NCI-H2029 (cell line): ENCODE measurements at places on chromosomes 3 and 15.

- no peak for DNase-seq
Observed at GRCh38 chr3:133820129-133820528, 14.5 kb downstream of the SRPRB start.

- DNase-seq, result no peak
Observed at GRCh38 chr3:4897765-4898453, 81.3 kb upstream of the BHLHE40 start.

DNA sequence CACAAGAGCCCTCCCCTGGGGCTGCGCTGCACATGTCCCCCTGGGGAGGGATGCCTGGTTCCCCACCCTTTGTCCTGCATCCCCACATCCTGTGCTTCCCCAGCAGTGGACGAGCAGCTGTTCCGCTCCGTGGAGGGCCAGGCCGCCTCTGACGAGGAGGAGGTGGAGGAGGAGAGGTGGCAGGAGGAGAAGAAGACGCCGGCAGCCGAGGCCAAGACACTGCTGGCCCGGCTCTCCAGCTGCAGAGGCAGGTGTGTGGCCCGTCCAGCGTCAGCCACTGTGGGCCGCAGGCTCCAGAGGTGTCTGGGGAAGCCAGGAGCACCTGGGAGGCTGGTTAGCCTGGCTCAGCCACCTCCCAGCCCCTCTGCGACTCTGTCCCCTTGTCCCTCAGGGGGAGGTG, 27.9 kb upstream of the GP9 start:
- no peak for DNase-seq

GRCh38 chr3:51338632-51339031, 46.5 kb upstream of the MANF start:
- peak; percentile 52 for DNase-seq

GRCh38 chr3:50536471-50537180, 30.9 kb downstream of the C3orf18 start:
- DNase-seq, result no peak

- DNase-seq, result no peak
Observed at GRCh38 chr15:67918205-67918861, 78.5 kb upstream of the RNU6-1 start.

DNA sequence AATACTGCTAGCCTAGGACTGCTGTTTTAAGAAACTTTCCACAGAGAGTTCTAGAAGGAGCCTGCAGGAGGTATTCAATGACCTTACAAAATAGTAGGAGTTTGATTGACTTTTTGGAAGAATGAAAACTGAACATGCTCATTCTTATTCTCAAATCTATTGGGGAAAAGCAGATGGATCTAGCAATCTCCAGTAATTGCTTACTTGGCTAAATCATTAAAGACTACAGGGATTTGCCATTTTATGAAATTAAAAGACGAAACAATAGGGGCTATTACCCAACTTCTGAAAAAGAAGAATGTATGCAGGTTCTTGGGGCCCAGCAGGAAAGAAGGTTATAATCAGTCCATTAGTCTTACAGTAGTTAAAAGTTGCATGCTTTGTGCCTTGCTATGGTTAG, 29.9 kb upstream of the PEX5L start:
- no peak for DNase-seq

DNA sequence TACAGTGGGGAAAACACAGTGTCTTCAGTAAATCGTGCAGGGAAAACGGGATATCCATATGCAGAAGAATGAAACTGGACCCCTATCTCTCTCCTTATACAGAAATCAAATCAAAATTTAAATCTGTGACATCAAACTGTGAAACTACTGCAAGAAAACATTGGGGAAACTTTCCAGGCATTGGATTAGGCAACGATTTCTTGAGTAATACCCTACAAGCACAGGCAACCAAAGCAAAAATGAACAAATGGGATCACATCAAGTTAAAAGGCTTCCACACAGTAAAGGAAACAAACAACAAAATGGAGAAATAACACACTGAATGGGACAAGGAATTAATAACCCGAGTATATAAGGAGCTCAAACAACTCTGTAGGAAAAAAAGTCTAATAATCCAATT, 165.3 kb downstream of the PLCL2 start:
- no peak for DNase-seq

- no peak for DNase-seq
Observed at GRCh38 chr3:63654211-63654610, 1.7 kb downstream of the SNTN start.

DNA sequence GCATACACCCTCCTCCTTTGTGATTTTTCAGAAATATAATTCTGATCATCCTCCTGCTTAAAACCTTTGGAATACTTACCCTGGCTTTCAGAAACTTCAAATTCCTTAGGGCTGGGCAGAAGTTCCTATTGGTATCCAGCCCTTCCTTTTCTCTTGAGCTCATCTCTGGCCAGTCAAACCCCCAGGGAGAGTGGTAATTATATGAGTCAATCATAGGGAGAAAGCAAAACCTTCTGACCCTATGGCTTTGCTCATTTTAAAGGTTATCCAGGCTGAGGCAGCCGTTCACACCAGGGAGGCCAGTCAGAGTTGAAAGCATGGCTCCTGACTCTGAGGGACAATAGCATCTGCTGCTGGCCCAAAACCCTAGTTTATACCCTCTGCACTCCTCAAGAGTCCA, 23.9 kb upstream of the CTNNB1 start:
- no peak for DNase-seq

GRCh38 chr3:11908981-11909698, 62.5 kb upstream of the TAMM41 start:
- DNase-seq, result no peak

DNA sequence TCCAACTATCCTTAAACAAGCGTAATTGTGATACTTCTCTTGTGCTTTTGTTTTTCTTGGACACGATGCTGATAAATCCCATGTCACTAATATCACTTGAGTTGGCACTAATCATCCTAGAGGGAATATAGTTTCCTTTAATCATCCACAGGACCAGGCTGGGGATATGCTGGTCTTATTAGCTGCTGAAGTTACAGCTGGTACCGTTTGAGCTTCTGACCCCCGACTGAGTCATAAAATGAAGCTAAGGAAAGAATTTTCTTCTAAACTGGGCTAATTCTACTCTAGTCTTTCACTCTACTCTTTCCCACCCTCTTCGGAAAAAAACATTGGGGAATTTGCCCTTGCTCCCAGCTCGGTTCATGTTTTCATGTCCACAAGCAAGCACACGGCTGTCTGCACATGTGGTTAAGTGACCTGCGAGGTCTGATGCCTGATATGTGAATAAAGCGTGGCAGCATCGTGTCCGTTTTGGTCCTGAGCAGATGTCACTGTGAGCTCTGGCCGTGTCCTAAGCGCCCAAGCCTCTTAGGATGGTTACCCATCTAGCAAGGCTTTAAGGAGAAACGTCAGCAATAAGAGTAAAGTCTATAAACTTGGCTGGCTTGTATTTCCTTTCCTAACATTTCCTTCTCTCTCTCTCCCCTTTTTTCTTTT, 223.7 kb downstream of the ITPR1 start:
- no peak for DNase-seq

- DNase-seq, result no peak
Observed at GRCh38 chr3:113731694-113732093, 14.4 kb downstream of the NAA50 start.

- DNase-seq, result no peak
Observed at GRCh38 chr3:116374901-116375300, 70.4 kb downstream of the LSAMP start.

DNA sequence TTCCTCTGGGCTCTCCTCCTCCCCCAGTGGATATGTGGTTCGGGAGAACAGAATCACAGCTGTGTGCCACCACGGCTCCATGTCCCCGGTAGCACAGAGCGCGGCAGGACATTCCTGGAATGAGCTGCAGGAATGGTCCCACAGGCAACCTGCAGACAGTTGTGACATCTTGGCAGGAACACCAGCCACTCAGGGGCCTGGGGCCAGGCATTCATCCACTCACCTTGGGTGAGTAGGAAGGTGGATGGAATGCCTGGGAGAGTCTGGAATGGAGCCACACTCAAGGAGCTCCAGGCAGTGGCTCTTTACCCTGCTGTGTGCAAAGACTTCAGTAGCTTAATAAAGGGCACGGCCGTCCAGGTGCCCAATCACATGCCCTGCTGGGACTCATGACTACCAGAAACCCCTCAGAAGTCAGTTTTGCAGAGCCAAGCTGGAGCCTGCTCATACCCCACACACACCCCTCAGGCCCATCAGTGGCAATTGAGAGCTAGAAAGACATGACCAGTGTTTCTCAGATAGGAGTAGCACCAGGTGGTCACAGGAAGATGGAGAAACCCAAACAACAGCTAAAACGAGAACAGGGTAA, 117.3 kb upstream of the PRR20G start:
- DNase-seq, result no peak

- DNase-seq, result no peak
Observed at GRCh38 chr3:127566833-127567232, 23.7 kb downstream of the TPRA1 start.

- DNase-seq, result no peak
Observed at GRCh38 chr3:129021140-129021551, 20.0 kb downstream of the EFCC1 start.

GRCh38 chr3:55245351-55245750, 241.8 kb downstream of the WNT5A start:
- no peak for DNase-seq

DNA sequence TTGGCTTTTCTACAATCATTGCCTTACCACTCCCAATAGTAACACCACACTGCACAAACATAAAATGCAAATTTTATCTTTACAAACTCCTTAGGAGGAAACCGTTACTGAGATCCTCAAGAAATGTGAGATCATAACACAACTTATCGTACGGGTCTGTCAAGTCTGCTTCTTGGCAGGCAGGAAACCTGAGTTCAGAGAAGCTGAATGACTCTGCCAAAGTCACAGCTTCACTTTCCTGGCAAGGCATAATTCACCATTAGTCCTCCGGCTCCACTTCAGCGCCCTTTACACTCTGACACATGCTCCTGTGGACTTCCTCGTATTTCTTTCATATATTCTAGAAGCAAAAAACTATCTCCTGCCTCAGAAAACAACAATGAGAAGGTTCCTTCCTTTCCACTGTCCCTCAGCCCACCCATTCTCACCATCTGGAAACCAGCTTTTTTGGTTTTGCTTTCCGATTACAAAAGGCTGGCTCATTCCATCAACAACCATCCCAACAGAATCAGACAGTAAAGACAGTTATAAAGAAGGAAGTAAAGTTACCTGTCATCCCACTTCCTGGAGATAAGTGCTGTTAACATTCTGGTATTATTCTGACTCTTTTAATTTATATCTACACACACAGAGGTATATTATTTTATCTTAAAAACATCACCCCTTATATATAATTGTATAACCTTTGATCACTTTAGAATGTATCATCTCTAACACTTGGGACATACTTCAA, 223.4 kb downstream of the STT3B start:
- no peak for DNase-seq

DNA sequence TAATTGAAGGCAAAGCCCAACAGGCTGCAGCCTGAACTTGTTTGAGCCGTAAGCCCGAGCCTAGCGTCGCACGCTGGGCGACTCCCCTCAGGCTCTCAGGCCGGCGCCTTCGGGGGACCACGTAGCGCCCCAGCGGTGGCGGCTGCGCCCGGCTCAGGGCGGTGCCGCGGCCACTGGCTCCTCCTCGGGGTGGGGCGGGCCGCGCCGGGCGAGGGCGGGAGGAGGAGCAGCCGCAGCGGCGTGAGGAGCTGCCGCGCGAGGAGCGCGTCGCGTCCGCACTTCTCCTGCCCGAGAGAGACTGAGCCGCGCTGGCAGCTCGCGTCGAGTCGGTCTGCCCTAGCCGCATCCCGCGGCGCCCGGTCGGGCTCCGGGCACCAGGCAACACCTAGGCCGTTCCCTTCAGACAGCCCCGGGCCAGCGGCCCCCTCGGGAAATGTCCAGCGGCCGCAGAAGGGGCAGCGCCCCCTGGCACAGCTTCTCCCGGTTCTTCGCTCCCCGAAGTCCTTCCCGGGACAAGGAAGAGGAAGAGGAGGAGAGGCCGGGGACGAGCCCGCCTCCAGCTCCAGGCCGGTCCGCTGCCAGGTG, at the start of gene CRYBG3:
Gene CRYBG3 (plus strand): TSS at position 238 of the 585 bp plus-strand sequence. CDS start 196 bp downstream, at position 434.
- DNase-seq, result peak; percentile 70

- DNase-seq, result no peak
Observed at GRCh38 chr3:194296454-194297263, 54.5 kb downstream of the CPN2 start.

DNA sequence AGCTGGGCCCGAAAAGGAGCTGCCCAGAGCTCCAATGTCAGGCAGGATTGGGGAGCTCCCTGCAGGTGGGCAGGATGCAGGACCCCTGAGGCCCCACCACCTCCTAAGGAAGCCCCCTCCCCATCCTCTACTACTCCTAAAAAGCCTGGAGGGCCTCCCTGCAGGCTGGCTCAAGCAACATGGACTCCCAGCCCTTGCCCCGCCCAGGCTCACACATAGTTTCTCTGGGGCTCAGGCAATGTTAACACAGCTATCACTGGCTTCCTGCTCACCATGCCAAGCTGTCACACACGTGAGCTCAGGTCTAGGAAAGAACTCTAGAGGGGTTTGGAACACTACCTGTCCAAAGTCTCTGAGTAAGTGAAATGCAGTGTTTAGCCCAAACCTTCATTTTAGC, 65.4 kb upstream of the ZNF148 start:
- DNase-seq, result no peak

- DNase-seq, result no peak
Observed at GRCh38 chr3:184822081-184822480, 10.1 kb downstream of the VPS8 start.

- DNase-seq, result no peak
Observed at GRCh38 chr3:151795276-151795675, 18.6 kb upstream of the AADAC start.
